HCT116 (cell line): ENCODE measurements at places on chromosomes 3 and 15. TPM values are rescaled to one million over a fixed set of nuclear protein-coding genes. Genes with fewer than 3 reads are reported as not detected.

- DNase-seq, result no peak
Measured at GRCh38 chr3:178343433-178344038, 192.7 kb upstream of the KCNMB2 start.

DNA sequence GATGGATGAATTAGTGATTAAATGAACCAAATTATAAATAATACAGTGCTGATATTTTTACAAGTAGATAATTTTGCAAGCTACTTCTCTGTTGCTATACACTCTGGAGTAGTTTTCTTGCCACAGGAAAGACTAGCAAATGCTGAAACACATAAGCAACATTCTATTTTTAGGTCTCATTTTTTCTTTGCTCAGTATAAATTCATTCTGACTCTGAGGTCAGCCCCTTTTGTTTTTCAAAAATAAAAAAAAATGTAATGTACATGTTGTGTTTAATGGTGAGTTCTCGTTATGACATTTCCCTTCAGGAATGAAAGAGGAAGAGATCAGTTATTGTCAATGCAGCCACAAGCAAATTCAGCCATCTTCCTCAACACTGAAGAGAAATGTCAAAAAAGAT lies 24.9 kb downstream of the GJD2 start:
- no peak for DNase-seq

GRCh38 chr15:74857082-74857655 lies 14.2 kb upstream of the ULK3 start:
- no peak for DNase-seq

CFAP44 gene
- total RNA-seq, result 5.4 TPM

- no peak for DNase-seq
Measured at GRCh38 chr3:29887451-29887850, 606.6 kb downstream of the RBMS3 start.
